ENCODE measurements at places on chromosomes 4 and X.

DNA sequence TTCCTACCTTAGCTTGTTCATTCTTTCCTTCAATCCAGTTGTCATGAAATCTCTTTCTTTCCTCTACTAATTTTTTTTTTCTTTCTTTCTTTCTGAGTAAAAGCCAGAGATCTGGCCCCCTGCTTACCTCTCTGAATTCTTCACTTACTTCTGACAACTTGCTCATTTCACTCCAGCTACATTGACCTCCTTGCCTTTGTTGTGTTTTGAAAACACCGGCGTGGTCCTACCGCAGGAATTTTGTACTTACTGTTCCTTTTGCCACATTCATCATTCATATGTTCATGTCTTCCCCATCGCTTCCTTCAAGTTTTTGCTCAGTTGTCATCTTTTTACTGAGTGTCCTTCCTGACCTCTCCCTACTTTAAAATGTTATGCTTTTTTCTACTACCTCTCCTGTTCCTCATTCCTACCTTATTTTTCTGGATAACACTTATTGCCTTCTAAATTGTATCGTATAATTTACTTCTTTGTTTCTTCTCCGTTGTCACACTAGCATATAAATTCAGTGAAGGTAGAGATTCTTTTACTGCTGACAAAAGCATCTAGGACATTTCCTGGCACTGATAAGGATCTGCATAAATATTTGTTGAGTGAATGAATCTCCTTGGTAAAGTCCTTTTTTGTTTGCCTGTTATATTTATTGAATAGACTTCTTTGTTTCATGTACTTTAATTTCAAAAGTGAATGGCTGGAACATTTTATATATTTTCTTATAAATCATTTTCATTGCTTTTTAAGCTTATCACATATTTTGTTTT, 74.4 kb downstream of the NFKB1 start:
- DNase-seq, result no peak

DNA sequence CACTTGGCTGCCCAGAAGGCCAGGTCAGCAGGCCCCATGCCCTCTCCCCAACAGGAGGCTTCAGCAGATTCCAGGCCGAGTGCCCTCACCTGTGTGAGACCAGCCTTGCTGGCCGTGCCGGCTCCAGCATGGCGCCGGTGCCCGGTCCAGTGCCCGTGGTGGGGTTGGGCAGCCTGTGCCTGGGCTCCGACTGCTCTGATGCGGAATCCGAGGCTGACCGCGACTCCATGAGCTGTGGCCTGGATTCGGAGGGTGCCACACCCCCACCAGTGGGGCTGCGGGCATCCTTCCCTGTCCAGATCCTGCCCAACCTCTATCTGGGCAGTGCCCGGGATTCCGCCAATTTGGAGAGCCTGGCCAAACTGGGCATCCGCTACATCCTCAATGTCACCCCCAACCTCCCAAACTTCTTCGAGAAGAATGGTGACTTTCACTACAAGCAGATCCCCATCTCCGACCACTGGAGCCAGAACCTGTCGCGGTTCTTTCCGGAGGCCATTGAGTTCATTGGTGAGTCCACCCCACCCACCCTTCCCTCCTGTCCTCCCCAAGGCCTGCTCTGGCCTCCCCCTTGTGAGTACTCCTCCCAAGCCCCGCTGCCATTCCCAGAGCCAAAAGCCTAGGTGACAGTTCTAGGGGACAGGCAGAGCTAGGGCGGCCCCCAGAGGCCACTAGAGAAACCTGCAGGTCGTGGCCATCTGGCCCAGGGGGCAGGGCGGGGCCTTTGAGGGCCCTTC, 2.3 kb downstream of the DUSP9 start:
- no peak for DNase-seq

- DNase-seq, result no peak
Observed at GRCh38 chr4:154618708-154619315, 6.4 kb upstream of the FGG start.

GRCh38 chrX:149760965-149761364, 12.9 kb upstream of the HSFX1 start:
- DNase-seq, result no peak

GRCh38 chr4:143417679-143418403, 81.2 kb downstream of the GAB1 start:
- no peak for DNase-seq
